GM20000 (cell line): ENCODE measurements at places on chromosomes 6 and 20.

- peak; percentile 70 for DNase-seq
Observed at GRCh38 chr6:107618672-107619071, 128.8 kb downstream of the SOBP start.

- DNase-seq = no peak
Observed at GRCh38 chr6:128029826-128030225, 129.0 kb upstream of the THEMIS start.

DNA sequence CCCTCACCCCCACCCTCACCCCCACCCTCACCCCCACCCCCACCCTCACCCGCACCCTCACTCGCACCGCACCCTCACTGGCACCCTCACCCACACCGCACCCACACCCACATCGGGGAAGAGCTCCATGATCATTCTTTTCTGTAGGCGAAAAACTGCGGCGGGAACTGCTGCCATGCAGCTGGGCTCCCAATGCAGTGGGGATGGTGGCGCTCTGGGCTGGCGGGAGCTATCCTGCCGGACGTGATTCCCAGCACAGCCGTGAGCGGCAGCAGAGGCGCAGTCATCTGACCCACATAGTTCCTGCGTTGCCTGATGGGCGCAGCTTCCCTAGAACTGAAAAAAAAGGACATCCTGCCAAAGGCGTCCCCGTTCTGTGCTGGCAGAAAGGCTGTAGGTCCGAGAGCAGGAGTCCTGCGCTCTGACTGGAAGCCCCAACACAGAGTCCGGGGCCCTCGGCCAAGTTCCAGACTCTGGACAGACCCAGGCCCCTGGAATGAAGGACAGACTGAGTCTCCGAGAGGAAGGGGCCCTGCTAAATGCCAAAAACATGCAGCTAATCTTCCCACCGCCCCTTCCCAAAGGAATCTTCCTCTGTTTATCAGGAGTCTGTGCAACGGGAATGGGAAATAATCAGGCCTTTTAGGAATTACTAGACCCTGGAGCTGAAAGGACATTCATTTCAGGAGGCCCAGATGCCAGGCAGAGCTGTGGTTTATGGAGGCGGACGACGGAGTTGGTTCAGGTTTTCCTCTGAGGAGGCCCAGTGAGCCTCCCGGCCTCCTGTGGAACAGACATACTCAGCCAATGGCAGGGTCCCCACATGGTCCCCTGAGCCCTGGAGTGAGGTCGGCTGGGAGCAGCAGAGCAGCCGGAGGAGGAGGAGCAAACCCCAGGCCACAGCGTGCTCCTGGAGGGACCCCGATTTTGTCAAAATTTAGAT lies 14.1 kb upstream of the TCFL5 start:
- no peak for DNase-seq

DNA sequence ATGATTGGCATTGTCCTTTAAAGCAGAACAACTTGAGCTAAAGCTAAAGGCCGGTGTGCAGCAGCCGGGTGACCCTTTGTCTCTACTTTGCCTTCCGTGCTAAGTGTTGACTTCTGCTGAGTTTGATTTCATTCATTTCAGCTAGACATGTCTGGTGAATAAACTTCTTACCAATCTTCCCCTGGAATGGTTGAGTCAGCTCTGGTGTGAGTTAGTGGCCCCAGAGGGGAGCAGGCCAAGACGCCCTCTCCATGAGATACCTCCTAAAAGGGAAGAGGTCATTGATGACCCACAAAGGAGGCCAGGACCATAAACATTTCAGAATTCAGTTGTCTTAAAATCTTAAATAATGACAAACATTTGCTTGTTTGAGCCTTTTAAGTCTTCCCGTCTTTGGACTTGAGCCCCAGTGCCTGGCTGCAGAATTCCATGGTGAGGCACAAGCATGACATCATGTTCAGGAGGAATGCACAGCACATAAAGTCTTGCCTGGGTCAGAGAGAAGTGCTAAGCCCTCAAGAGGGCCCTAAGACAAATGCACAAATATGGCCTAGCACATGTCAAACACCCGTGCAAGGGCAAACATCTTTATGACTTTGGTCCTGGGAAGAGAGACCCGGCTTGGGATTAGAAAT lies 96.3 kb upstream of the NEDD9 start:
- no peak for DNase-seq

DNA sequence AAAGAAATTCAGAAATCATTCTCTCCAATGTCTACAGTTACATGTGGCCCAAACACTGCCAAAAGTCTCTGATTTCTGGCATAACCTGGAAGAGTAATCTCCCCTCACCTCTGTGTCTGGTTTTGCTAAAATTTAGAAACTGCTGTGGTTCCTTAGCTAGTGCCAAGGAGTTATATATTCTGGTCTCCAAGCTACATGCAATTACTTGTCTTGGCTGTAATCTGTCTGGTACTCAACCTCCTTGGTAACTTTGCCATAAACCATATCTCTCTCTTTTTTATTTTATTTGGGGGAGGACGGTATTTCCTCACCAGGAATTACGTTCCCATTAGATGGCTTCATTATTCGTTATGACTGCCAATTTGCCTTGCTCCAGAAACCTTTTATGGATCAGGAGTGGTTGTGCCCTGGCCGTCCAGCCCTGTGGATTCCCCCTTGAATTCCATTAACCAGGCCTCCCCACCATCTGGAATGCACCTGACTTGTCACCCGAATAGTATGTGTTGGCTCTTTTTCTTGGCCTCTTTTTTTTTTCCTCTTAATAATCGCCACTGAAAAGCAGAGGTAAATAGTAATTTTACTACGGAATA lies 400.0 kb downstream of the CD83 start:
- DNase-seq = no peak

DNA sequence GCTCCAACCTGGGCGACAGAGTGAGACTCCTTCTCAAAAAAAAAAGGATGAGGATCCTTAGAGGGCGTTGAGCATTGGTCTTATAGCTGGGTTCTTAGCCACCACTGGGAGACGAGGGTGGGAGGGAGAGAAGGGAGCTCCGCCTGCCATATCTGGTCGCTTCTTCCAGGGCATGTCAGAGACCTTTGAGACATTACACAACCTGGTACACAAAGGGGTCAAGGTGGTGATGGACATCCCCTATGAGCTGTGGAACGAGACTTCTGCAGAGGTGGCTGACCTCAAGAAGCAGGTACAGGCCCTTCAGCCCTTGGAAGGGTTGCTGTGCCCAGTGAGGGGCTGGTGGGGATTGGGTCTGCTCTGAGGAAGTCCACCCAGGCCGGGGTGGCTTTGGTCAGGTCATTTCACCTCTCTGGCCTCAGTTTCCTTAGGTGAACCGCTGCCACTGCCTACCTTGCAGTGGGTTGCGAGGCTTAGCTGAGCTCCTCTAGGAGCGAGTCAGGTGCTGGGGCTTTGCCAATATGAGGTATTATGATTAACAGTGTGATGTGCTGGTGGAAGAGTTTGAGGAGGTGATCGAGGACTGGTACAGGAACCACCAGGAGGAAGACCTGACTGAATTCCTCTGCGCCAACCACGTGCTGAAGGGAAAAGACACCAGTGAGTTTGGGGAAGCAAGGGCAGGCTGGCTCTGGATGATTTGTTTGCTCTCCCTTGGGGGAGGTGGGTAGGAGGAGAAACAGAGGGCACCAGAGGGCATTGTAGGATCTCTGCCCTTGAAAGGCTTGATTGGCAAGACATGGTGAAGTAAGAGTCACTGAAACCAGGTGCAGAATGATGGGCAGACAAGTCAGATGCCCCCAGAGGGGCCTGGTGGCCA lies 8.5 kb downstream of the CNPY3 start:
- DNase-seq = no peak

GRCh38 chr20:4371623-4372251 lies 350.0 kb upstream of the PRND start:
- DNase-seq = no peak

- no peak for DNase-seq
Observed at GRCh38 chr6:30031381-30031780, 29.7 kb upstream of the POLR1H start.

- DNase-seq = no peak
Observed at GRCh38 chr6:33720998-33721397, 9.5 kb upstream of the UQCC2 start.

DNA sequence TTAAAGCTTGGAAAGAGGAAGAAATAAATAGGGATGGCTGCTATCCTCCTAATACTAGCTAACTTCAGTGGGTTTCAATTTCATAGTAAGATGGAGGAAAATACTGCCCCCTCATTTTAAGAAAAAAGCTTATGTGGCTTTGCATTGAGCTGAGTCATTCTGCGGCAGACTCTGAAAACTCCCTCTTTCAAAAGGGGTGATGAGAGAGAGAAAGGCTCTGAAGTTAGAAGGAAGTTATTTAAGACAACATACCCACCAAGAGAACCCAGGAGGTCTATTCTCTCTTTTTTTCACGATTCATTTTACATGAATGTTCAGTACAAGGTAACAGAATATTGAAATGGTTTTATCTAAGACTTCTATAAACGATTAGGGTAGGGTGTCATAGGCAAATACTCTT lies 4.5 kb downstream of the PRDM13 start:
- peak; percentile 79 for DNase-seq

DNA sequence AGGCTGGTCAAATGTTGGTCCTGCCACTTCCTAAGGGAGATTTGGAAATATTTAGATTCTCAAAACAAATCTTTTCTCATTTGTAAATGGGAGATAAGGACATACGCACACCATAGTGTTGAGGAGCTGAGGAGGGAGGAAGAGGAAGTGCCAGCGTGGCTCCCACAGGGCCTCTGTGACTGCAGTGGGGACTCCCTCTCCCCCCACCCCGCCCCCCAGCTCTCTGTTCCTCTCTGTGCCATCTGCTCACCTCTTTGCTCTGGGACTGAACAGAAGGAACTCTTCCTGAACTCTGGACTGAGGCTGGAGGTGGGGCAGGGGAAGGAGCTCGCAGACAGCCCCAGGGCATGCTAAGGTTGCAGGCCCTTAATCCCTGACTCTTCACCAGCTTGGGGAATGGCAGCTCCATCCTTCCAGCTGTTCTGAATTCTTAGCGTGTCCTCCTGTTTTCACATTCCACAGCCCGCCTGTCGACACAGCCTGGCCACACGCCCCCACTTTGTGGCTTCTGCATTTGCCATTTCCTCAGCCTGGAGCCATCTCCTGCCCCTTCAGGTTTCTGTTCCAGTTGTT lies 11.4 kb downstream of the DDX27 start:
- DNase-seq = no peak

DNA sequence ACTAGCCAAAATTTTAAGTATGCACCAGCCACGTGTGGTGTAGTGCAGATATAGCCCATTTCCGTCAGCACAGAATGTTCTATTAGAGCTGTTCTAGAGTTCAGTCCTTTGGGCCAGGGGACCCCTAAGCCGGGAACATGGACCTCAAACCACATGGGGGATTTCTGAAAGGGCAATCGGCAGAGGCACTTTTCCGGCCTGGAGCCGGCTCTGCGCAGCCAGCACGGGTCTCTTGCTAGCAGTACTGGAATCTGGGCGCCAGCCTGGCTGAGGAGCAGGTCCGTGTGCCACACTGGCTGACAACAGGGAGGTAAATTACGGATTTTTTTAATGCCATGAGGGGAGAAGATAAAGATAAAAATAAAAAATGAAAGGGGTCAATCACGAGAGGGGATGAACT lies 120.5 kb downstream of the SULF2 start:
- DNase-seq = no peak

- DNase-seq = no peak
Observed at GRCh38 chr6:124373386-124373785, 569.7 kb downstream of the NKAIN2 start.

DNA sequence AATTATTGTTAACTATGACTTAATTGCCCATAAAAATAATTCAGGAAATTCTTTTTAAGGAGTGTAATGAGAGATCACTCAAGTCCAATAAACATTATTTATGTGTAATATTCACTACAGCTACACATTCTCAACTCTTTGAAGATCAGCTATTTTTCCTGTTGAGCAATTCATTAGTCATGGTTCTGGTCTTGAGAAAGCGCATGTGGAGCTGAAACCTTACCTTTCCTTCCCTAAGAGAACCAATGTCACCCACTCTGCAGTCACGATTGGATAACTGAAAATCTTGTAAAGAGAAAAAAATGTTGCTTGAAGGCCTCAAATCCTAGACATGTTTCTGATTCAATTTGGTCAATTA lies 736.9 kb upstream of the MARCKS start:
- no peak for DNase-seq

GRCh38 chr6:161225681-161226008 lies 48.2 kb downstream of the AGPAT4 start:
- DNase-seq = no peak
